ENCODE measurements at places on chromosomes 3 and 15.

DNA sequence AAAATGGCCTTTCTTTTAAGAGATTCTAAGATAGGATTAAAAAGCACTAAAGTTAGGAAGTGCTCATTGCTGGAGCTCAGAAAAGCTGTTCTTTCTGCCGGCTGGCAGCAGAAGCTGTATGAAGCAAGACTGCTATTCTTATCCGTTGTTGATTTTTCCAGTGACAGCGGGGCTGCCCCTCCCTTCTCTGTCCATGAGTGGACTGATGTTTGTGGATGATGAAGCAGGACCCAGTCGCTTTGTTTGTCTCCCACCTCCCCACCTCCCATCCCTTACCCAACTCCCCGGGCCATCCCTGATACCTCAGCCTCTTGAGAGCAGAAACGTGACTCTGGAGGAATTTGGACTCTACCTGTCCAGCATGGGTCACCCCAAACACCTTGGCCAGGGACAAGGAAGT is 10.3 kb upstream of the MUSTN1 start:
- no peak for DNase-seq

GRCh38 chr15:32966512-32966911 is 228.0 kb downstream of the FMN1 start:
- no peak for DNase-seq

DNA sequence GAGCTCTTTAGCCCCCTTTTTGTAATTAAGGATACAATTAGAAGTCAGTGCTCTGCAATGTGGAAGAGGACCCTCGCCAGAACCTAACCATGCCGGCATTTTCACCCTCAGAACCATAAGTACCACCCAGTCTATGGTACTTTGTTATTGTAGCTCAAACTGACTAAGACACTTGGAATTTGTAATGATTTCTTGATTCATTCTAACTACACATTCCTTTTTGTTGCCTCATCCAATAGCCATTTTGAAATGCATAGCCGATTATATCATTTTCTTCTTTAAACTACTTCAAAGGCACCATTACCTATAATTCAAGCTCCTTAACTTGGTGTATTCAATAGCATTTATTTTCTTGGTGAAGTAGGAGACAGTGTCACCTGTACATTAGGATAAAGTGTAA is 61.4 kb downstream of the GLB1 start:
- DNase-seq = no peak

GRCh38 chr15:77402740-77403379 is 17.0 kb downstream of the PEAK1 start:
- no peak for DNase-seq

GRCh38 chr3:32334675-32335074 is 57.0 kb upstream of the CMTM7 start:
- peak; percentile 38 for DNase-seq

- no peak for DNase-seq
Observed at GRCh38 chr3:4627651-4628375, 134.7 kb downstream of the ITPR1 start.

- no peak for DNase-seq
Observed at GRCh38 chr3:59235634-59236012, 185.8 kb upstream of the CFAP20DC start.

- DNase-seq = no peak
Observed at GRCh38 chr3:126064627-126065258, 19.2 kb downstream of the SLC41A3 start.

GRCh38 chr3:41608347-41608746 is 353.6 kb downstream of the ULK4 start:
- DNase-seq = no peak

GRCh38 chr3:12769761-12770160 is 10.7 kb upstream of the TMEM40 start:
- DNase-seq = no peak

DNA sequence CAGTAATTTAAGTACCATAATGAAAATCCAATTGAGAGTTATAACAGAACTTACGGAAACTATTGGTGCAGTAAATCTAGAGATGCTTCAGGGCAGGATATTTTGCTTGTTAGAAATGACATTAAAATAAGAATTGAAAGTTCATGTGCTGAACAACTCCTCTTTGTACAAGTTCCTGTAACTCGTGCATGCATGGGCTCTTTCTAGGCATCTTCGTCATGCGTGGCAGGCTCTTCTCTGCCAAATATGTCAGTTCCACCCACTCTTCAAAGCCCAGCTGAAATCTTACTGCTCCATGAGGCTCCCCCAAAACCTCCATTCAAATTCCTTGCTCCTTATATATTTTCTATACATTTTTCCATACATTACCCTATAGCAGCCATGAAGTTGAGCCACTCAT is 48.7 kb downstream of the FBN1 start:
- DNase-seq = no peak

DNA sequence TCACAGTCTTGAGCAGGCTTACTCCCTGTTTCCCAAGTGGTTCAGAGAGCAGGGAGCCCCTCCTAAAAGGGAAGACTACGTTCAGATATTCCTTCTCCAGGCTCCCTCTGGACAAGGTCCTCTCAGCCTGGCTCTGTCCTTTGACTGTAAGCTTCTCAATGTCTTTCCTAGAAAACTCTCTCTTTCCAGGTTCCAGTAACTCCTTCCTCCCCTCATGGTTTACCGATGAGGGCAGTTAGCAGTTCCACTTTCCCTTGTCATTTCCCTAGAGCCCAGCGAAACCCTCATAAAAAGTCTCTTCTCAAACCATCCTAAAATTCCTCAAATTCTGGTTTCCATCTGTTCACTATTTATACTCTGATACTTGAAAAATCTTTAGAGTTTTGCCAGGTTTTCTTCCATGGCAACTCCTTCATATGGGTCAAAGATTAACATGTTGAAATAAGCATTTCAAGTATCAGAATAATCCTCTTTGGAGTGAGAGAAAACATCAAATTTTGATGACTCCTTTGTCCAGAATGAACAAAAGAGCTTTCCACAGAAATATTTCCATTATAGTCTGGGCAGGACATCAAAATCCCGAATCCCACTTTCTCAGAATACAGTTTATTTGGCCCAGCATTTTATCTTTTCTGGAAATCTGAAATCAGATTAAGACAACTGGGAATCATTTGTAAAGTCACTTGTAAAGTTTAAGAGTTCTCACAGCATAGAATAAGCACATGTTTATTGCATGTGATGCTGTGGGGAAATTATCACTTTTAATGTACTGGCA is 599.4 kb downstream of the UNC13C start:
- no peak for DNase-seq

GRCh38 chr15:57337868-57338411 is 38.4 kb upstream of the CGNL1 start:
- no peak for DNase-seq

DNA sequence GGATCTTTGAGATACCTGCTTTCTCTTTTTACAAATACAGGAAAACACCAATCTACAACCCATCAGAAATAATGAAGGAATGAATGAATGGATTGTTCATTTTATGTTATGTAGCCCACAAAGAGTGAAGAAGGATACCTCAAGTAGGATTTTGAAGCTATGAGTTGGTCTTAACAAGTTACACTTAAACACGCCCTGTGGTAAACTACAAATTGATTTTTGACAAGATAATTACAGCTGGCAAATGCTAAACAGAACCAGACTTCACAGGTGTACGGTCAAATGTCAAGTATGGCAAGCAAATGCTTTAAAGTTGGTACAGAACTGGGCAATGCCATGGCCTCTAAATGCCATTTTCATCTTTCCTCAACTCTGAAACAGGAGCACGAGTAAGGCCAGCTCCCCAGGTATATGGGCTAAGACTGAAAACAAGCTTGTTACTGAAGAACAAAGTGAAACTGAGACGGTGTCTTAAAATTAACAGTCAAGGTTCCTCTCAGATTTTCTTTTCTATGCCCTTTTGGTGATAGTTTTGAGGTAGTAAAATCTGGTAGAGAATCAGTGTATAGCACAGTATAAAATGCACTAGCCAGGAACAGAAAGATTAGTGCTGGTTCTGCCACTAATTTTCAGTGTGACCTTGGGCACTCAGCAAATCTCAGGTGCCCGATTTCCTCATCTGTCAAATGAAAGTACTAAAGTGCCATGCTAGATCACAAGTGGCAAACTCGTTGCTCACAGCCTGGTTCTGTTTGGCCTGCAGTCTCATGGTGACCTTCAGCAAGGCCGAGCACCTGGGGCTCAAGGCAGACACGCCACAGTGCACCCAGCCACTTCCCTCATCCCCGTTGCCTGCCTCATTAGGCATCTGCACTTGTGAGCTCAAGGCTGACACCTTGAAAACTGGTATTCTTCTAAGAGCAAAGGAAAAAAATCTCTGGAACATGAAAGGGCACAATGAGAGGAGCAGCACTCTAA is 9.5 kb downstream of the RUVBL1 start:
- no peak for DNase-seq

GRCh38 chr3:17979252-17979651 is 236.8 kb upstream of the TBC1D5 start:
- DNase-seq = no peak

DNA sequence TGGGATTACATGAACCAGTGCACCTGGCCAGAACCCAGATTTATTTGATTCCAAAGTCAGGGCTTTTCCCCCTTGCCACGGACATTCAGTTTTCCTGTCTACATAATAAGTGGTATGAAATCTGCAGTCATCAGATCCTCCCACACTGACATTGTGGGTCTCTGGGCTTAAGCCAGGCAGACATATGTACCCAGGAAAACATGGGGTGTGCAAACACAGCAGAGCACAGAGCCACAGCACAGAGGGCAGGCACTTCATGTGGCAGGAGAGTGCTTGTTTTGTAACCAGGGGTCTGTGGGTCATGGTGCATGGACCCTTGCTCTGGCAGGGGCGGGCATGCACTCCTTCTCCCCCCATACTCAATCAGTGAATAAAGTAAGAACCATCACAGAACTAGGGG is 6.1 kb upstream of the ABTB1 start:
- no peak for DNase-seq

DNA sequence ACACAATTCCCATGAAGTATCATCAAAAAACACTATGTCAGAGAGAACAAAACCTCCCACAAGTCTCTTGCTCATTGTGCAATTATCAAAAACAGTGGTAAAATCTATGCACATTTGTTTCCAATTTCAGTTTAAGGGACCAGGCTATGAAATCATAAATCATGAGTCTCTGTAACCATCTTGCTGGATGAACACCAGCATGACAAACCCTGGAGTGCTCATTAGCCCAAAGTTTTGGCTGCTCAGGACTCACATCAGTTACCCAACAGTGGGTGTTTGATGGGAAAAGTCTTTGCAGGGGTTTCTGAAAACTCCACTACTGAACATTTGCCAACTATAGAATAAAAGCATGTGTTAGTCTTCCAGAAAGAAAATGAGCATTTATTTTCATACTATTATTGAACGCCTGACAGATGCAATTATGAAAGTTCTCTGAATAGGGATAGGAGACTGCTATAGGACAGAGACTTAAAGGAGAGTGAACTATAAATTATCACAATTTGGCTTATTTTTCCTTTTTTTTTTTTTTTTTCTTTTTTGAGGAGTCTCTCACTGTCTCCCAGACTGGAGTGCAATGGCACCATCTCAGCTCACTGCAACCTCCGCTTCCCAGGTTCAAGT is 240.8 kb upstream of the KCNMB2 start:
- no peak for DNase-seq

DNA sequence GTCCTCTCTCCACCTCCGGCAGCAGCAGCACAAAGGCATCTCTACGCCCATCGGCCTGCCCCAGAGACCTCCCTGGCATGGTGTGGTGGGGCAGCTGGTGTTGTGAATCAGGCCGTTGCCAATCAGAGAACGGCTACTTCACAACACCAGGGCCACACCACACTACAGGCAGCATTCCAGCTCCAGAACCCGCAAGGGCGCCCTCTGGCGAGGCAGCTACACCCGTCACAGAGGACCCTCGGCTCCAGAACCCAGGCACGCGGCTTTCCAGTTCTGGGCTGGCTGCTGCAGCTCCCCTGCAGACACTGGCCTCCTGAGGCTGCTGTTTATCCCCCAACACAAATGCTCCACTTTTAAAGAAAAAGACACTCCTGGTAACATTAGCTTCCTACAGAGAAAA is 127.5 kb upstream of the TOPAZ1 start:
- DNase-seq = no peak

DNA sequence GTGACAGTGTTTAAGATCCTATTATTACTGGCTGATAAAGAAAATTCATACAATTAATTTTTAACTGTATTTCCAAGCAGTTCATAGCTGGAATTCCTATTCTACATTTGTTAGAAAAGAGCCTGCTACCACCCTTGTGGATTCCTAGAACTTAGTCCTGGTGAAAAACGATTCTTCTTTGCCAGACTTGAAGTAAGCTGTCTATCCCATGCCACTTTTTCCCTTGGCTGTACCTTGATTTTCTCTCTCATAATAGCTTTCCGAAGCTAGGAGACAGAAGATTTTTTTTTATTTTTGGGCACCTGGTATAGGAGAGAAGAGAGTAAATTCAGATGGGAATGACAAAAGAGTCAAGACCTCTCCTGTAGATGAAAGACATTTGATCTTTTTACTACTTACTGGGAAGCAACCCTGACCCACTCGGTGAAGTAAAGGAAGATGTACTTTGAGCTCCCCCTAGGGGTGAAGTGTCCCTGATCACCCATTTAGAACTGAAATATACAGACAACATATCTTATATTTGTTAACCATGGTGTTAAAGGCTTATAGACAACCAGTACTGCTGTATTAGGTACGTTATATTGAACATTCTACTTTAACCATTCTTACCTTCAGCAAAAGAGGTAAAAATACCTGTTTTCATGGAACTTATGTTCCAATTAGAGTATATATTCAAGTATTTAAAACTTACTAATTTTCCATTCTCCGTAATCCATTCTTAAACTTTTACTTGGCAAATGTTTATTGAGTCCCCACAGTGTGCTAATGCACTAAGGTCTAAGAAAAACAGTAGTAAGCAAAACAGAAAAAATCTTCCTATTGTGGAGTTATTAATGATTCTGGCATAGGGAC is 36.2 kb upstream of the C3orf38 start:
- peak; percentile 24 for DNase-seq

DNA sequence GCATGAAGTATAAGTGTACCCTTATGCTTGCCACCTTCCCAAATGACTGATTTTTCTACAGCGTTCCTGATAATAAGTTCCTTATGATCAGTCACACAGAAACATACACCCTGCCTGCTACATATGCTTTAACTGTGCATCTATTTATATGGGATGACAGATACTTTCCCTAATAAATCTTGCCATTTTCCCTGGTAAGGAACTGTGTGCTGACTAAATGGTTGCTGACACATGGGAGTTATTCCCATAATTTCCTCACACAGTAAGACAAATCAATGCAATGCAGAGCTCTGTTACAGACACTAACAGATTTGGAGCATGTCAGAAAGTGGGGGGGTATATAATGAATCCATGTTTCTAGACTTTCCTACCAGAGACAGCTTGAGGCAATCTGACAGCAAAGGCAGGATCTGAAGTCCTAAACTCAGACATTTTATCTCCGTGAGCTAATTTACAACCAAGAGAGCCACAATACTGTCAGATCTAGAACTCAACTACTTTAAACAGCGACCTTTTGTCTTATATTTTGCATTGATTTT is 86.9 kb upstream of the TCF12 start:
- no peak for DNase-seq

DNA sequence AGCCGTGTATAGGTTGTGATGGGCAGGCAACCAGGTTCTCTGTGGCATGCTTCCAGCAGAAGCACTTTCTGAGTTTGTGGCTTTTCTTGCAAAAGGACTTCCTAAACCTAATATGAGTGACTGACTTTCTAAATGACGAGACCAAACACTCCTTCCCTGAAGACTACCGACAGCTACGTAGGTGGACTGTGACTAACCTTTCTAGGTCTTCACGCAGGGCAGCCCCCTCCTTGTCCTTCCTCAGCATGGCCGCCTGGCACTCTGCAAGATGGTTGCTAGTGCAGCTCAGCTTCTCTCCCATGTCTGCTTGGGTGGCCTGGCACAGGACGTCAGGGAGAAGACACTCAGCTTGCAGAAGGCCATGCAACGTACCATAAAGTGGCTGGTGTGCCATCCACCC is 20.9 kb downstream of the CXCR6 start:
- DNase-seq = no peak

GRCh38 chr3:46829699-46830208 is 33.5 kb downstream of the MYL3 start:
- no peak for DNase-seq

Data from stimulated activated CD4-positive, alpha-beta T cell treated with anti-CD3 and anti-CD28 coated beads, TNF-alpha, amount 100 ng/mL, for 1 hour (primary cell).